Activated CD4-positive, alpha-beta T cell treated with anti-CD3 and anti-CD28 coated beads for 24 hours (primary cell): ENCODE measurements at places on chromosomes 12 and 14.

DNA sequence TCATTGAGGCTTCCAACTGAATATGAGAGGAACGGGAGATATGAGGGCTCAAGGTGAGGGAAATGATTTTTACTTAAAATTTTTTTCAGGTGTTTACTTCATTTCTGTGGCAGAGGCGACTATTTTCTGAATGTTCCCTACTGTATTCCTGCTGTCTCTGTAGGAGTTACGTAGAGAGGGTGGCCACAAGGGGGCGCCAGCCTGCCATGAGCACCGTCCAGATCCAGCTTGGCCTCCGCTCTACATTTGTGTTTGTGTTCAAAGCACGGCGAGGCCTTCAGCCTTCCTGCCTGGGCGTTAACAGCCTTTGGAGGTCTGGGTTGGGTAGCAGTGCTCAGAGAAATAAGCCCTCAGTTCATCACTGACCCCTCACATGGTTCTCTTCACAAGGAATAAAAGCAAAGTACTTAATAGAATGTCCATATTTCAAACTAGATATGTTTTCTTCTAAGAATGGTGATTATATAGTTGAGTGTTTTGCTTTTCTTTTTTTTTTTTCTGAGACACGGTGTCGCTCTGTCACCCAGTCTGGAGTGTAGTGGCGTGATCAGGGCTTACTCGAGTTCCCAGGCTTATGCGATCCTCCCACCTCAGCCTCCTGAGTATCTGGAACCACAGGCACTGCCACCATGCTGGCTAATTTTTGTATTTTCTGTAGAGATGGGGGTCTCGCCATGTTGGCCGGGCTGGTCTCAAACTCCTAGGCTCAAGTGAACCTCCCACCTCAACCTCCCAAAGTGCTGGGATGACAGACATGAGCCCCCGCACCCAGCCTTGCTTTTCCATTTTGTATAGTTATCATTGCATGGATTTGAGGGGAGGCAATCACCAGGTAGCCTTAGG, 22.3 kb downstream of the CKB start:
- peak; percentile 64 for DNase-seq

DNA sequence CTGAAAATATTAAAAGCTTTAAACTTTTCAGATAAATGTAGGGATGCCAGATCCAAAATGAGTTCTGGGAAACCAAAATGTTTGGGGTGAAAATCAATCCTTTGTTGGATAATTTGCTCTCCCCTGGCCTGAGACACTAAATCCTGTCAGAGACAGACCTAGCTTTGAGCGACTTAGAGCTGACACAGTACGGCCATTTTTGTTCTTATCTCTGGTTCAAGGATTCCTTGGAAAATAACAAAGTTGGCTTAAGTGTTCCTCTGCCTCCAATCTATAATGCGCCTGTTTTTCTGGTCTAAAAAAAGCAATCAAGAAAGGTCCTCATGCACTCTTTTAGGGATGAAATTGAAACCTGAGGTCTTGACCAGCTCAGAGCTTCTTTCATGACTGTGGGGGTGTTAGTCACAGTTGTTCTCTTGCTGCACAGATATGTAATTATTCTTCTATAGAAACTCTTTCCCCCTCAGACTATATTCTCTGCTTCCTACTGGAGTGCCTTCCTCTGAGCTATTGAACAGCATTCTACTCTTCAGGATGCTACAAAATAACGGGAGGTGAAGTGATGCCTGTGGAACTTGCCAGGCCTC, 52.3 kb upstream of the EGLN3 start:
- no peak for DNase-seq

- DNase-seq, result no peak
Measured at GRCh38 chr12:96198965-96199364, 4.8 kb downstream of the ELK3 start.

- no peak for DNase-seq
Measured at GRCh38 chr12:45742590-45742989, 13.1 kb downstream of the ARID2 start.
